ENCODE measurements at places on chromosomes 3 and 15. TPM values are rescaled to one million over a fixed set of nuclear protein-coding genes. Genes with fewer than 3 reads are reported as not detected.

DNA sequence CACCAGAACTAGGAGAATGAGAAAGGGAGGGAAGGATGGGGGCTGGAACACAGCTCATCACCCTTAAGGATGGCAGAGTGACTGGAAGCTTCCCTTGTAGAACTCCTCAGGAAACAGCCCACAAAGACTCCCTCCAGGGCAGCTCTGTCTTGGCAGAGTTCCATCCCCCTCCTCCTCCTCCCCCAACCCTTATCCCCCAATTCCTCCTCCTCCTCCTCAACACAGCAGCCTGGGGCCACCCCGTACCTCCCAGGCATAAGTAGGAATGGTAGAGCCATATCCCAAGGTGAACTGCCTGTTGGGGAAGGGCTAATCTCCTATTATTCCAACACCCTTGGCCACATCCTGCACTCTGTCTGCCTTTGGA, 38.8 kb downstream of the ADCY5 start:
- no peak for DNase-seq
- no peak overlapping the region for H3K27ac ChIP-seq
- no peaks in the 10 kb centered on the region for H3K36me3 ChIP-seq
- peaks cover 57% of the 10 kb centered on the region for H3K27me3 ChIP-seq

- no peak overlapping the region for H3K27ac ChIP-seq
- H3K4me1 ChIP-seq, result no peaks in the 10 kb centered on the region
- H3K4me3 ChIP-seq, result no peak overlapping the region
- H3K27me3 ChIP-seq, result no peaks in the 10 kb centered on the region
These were observed 218.2 kb downstream of the SHOX2 start for GRCh38 chr3:157888040-157888439.

DNA sequence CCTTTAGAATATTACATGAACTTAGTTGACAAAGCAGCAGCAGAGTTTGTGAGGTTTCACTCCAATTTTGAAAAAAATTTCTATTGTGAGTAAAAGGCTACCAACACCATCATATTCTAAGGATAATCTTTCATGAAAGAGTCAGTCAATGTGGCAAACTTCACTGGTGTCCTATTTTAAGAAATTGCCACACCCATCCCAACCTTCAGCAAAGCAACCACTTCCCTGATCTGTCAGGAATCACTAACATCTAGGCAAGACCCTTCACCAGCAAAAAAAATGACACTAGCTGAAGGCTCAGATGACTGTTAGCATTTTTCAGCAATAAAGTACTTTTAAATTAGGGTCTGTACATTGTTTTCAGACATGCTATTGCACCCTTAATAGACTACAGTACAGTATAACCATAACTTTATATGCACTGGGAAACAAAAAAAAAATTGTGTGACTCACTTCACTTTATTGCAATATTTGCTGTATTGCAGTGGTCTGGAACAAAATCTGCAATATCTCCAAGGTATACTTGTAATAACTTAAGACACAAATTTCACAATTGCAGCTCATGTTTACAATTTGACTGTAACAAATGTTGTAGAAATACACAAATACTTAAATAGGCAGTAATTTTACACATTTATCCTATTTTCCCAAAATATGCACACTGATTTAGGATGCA, 38.9 kb upstream of the ALCAM start:
- no peaks in the 10 kb centered on the region for H3K27me3 ChIP-seq
- H3K36me3 ChIP-seq, result no peaks in the 10 kb centered on the region
- no peak overlapping the region for H3K27ac ChIP-seq
- no peak overlapping the region for H3K4me3 ChIP-seq
- peaks cover 6% of the 10 kb centered on the region for H3K4me1 ChIP-seq

DNA sequence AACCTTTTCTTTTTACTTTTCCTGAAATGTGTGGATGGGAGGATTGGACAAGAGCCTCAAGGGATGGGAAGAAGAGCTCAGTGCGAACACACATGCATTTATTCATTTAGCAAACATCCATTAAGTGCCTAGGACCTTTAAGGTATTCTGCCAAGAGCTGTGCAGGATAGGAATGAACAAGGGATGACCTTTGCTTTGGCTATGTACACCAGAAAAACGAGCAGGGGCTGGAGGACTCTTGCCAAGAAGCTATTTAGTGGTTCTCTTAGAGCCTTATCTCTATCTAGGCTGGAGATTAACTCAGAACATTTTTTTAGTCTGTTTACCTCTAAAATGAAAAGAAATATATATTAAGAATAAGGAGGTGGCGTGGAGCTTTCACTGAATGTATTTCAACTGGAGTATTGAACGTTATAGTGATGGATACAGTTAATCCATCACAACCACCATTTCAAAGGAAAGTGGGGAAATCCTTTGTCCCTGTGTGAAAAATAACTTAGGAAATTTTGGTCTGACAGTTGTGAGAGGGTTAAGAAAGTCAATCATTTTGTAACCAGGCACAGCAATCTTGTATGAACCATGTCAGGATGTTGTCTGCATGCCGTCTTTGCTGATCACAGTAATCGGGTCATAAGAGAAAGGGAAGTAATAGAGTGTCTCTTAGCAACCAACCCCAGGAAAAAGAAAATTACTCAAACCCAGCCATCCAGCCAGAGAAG, 279.0 kb downstream of the LPP start:
- H3K4me3 ChIP-seq, result peak overlapping the region; percentile 36
- peaks cover 63% of the 10 kb centered on the region for H3K4me1 ChIP-seq

DNA sequence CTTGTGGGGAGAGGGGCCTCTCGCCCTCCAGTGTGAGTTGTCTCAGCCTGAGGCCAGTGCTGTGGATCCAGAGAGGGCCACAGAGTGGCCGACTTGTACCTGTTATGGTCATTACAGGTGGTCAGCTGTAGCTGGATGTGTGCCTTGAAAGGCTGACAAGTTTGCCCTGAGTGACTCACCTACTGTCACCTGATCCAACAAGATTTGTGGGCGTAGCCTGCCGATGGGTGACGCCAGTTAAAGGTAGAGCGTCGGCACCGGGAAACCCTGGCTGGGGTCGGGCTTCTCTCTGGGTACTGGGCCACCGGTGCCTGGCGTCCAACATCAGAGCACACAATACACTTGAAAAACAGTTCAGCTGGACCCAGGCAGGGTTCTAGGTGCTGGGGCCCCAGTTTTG, 2.8 kb upstream of the ISG20 start:
- H3K27ac ChIP-seq, result peak overlapping the region; percentile 96
- DNase-seq, result no peak
- H3K4me3 ChIP-seq, result no peak overlapping the region

- no peak overlapping the region for H3K27ac ChIP-seq
- no peaks in the 10 kb centered on the region for H3K36me3 ChIP-seq
- H3K27me3 ChIP-seq, result no peaks in the 10 kb centered on the region
These were observed 203.3 kb upstream of the LMCD1 start for GRCh38 chr3:8298021-8298954.

The DPPA2 gene
- total RNA-seq, result not detected

The TERC gene
- total RNA-seq, result 15.3 TPM

DNA sequence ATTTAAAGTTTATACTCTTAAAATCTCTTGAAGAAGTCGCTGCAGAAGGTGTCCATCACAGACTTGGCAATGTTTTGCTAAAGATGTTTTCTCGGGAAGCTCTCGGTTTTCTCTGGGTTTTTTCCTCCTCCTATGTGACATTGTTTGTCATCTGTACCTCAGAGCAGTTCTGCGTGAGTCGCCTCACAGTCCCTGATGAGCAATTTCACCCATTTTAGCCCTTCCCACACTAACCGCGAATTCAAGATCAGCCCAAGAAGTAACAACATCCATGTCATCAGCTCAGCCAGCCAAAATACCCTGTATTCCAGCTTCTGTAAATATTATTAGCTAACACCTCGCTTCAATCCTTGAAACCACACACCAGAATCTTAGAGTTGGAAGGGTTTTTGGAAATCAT, 224.3 kb upstream of the SETMAR start:
- no peaks in the 10 kb centered on the region for H3K4me1 ChIP-seq
- no peak overlapping the region for H3K27ac ChIP-seq
- no peaks in the 10 kb centered on the region for H3K27me3 ChIP-seq

The CD200R1 gene
- not detected for total RNA-seq

The SCN11A gene
- total RNA-seq, result not detected

Data from HFFc6 (cell line).